ENCODE measurements at places on chromosomes 3 and 15.

- DNase-seq, result no peak
These were observed 51.2 kb upstream of the CGNL1 start for GRCh38 chr15:57324944-57325679.

DNA sequence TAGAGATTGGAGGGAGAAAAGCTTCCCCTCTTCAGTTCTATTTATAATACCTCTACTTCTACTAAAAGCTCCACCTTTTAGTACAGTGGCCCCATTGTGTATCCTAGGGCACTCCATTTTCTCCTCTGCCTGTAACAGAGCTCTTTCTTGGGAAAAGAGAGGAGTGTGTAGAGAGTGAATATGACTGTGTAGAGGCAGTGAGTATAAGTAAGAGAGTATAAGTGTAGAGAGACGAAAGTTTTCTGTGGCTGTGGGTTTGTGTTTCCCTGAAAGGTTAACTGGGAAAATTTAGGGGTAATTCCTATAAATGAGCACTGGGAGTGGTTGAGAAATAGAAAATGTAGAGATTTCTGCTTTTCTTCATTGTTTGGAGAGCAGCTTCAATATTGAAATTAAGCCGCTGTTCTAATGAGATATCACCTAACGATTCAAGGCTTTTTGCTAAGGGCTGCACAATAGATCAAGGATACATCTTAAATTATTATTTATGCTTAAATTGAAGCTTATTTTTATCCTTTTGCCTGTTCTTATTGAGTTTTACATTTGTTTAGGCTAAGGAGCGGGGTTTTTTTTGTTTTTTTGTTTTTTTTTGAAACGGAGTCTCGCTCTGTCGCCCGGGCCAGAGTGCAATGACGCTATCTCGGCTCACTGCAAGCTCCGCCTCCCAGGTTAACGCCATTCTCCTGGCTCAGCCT is 6.9 kb downstream of the IQGAP1 start:
- no peak for DNase-seq

DNA sequence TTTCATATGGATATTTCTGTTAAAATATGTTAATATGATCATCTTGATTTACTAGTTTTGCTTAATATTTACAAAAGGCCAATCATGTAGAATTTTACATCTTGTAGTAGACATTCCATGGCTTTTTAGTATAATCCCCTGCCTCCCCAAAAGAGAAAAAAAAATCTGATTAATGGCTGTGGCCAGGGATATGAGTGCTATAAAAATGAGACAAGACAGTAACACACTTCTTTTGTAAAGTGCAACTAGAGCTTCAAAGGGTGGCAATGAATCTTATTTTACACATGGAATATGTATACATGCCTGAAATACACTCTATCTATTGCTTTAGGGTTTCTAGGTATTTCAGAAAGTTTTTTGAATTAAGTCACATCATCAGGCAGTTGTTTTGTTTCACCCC is 112.2 kb upstream of the NANOGP8 start:
- DNase-seq, result no peak

DNA sequence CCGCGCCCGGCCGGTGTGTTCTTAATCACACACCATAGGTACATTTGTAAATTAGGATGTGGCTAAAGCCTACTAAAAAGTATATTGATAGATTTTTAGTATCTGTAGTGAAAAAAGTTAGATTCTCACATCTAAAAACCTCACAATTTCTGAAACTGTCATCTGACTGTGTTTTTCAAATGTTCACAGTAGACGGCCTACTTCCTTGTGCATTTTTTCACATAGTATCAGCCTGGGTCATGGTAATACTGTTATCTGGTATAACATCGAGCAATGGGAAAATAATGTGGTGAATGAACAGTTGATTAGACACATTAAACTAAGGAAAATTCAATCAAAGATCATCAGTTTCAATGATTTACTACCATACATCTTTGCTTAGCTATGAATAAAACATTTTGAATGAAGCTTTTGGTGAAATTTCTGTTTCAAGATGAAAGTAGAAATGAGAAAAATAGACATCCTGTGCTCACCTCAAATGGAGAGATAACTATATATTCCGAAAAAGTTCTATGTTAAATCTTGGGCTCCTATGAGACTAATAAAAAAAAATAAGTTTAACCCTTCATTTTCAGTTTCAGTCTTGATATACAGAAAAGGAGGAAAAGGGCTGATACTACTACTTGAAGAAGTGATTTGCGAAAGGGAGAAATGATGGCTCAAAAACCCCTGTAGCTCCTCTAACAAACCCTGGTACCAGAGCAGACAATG is 262.7 kb downstream of the ZBTB20 start:
- DNase-seq, result no peak

GRCh38 chr15:65165875-65166274 is 19.3 kb downstream of the CLPX start:
- DNase-seq, result no peak

DNA sequence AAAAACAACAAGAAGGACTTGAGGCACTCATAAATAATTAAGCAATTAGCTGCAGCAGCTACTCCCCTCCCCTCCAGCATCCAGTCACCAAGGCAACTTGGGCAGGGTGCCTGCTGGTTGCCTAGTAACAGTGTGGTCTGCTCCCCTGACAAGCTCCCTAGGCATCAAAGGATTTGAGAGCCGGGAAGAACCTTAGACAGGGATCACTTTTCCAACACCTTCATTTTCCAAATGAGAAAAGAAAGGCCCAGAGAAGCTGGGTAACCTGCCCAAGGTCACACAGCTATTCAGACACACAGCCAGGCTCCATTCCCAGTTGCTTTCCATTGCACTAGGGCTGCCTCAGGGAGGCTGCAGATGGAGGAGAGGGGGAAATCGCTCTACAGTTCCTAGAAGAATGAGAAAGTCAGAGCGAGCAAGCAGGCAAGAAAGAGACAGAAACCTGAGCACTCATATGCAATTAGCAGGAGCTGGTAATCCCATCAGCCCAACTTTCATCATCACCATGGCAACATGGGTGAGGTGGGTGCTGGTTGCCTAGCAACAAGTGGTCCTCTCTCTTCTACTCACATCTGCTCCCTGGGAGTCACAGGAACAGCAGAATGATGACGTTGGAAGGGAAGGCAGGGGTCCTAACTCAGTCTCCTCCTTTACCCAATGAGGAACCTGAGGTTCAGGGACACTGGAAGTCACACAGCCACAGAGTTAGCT is 3.6 kb upstream of the EIF4E3 start:
- DNase-seq, result no peak

- no peak for DNase-seq
These were observed 45.1 kb downstream of the KPNA1 start for GRCh38 chr3:122469659-122470058.

DNA sequence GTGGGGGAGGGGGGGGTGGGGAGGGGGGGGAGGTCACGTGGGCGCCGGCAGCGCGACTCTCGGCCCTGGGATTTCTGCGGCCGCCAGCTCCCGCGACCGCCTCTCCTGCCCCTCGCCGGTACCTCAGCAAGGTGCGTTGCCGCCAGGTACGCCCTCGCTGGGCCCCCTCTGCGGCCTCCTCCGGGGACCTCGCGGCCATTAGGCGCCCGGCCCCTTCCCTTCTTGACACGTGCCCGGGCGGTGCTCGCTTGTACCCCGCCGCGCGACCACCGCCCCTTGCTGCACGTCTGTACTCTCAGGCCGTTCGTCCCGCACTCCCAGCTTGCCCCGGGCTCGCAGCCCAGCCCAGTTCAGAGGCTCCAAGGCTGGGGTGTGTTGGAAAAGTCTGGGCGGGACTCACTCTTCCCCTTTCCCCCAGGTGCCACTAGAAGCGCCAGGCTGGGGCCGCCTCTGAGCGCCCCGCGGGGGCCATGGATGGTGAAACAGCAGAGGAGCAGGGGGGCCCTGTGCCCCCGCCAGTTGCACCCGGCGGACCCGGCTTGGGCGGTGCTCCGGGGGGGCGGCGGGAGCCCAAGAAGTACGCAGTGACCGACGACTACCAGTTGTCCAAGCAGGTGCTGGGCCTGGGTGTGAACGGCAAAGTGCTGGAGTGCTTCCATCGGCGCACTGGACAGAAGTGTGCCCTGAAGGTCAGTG is at the start of gene MAPKAPK3:
MAPKAPK3 (plus strand) TSS at position 56 of the 696 bp plus-strand sequence; CDS start at position 471, 415 bp downstream.
- DNase-seq, result no peak

Data from stimulated activated CD8-positive, alpha-beta memory T cell treated with anti-CD3 and anti-CD28 coated beads, Interleukin-15, amount 100 ng/mL, for 4 hours (primary cell).